ENCODE measurements at places on chromosomes 3 and 15. TPM values are rescaled to one million over a fixed set of nuclear protein-coding genes. Genes with fewer than 3 reads are reported as not detected.

Gene STRIT1
- not detected for total RNA-seq

Gene MAP4
- total RNA-seq, result 161 TPM

Gene SPTBN5
- 1.3 TPM for total RNA-seq

Gene FES
- total RNA-seq, result 5.1 TPM

Gene ETV5
- total RNA-seq, result 15.3 TPM

Gene ISL2
- total RNA-seq, result not detected

Gene TNFAIP8L3
- 27.2 TPM for total RNA-seq

Gene COPS2
- total RNA-seq, result 48.8 TPM

Gene POLQ
- 0.44 TPM for total RNA-seq

Gene ARGFX
- not detected for total RNA-seq

Gene GP9
- total RNA-seq, result not detected

Gene ASB14
- total RNA-seq, result not detected

Gene NEK10
- 2.1 TPM for total RNA-seq

Gene MAGI1
- 52.0 TPM for total RNA-seq

Gene TRAIP
- 2.6 TPM for total RNA-seq

Gene PLXNA1
- total RNA-seq, result 44.9 TPM

Gene ZPLD1
- total RNA-seq, result not detected

Gene C3orf20
- total RNA-seq, result not detected

Gene LCTL
- not detected for total RNA-seq

Gene PGBD4
- total RNA-seq, result 1.2 TPM

Gene GHRL
- not detected for total RNA-seq

Gene COLQ
- total RNA-seq, result 1.4 TPM

Gene TERC
- 86.6 TPM for total RNA-seq

Gene CA12
- 144 TPM for total RNA-seq

Gene NOX5
- total RNA-seq, result 0.12 TPM

Gene MASP1
- total RNA-seq, result 2.3 TPM

Gene GOLGA8J
- not detected for total RNA-seq

Gene DGKG
- 9.5 TPM for total RNA-seq
